Activated CD8-positive, alpha-beta memory T cell treated with anti-CD3 and anti-CD28 coated beads, Interleukin-2, amount 50 U/mL, for 48 hours (primary cell): ENCODE measurements at places on chromosomes 1 and 21.

DNA sequence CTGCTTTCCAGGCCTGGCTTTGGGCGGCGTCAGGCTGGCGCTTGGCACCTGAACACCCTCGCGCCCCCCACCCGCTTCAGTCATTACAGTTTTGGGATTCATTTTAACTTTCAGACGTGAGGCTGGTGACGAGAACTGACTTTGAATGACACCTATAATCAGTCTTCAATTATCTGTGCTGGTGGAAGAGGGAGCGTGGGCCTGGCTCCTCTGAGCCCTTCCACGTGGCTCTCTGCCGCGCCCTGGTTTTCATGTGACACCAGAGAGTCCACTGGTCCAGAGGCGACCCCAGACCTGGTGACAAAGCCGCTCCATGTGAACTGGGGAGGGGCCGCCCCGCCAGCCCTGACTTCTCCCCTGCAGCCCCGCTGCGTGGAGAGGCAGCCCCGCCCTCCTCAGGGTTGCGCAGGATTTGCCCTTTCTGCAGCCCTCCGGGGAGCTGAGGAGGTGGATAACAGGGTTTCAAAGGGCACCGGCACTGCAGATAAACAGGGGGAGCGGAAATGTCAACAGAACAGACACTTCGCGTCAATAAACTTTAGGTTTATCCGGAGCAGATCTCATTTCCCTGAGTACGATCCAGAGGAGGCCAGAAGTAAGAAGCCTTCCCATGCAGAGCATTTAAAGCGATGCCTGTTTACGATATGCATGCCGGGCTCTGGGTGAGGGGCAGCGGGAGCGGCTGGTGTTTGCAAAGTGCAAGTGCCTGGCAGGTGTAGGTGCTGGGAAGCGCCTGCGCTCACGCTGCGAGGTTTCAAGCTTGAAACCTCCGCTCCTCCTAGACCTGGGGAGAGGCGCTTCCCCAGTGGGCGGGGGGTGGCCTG is 56.4 kb downstream of the AJAP1 start:
- DNase-seq = no peak

GRCh38 chr1:33366762-33367484 is 46.0 kb upstream of the A3GALT2 start:
- no peak for DNase-seq

DNA sequence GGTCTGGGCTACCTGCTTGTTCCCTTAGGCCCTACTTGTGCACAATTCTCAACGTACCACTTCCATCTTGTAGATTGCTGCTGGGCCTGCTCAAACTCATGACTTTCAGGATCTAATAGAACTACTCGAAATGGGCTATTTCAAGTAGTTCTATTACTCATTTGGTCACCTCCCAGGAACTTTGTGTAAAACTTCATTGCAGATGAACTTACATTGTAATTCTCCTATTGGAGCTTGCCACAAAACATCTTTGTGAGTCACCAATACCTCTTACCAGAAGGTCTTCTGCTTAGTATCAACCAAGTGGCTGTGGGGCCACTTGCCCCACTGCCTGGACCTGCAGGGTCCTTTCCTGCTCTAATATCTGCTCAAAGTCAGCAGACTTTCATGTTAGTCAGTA is 10.7 kb upstream of the MYOCOS start:
- DNase-seq = no peak

DNA sequence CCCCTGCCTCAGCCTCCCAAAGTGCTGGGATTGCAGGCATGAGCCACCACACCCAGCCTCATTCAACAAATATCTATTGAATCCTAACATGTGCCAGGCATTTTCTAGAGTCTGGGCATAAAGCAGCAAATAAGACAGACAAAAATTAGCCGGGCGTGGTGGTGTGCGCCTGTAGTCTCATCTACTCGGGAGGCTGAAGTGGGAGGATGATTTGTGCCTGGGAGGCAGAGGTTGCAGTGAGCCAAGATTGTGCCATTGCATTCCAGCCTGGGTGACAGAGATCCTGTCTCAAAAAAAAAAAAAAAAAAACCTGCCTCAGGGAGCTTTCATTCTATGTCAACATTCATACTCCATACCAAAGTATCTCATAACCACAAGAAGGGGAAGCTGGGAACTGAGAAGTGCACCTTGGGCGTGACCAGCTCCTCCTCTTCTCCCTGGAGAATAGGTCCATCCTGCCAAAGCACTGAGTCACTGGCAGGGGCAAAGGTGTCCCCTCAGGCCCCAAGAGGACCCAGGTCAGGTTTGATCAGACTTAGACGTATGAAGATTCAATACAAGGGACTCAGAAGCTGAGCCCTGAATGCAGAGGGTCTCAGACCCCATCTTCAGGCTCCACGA is 36.8 kb upstream of the PPP1R15B start:
- no peak for DNase-seq

- no peak for DNase-seq
These were observed 46.0 kb downstream of the ALG6 start for GRCh38 chr1:63413394-63413793.

- DNase-seq = no peak
These were observed 179.9 kb downstream of the ADSS2 start for GRCh38 chr1:244271691-244272308.

GRCh38 chr1:153790313-153790965 is 15.2 kb downstream of the SLC27A3 start:
- DNase-seq = no peak

GRCh38 chr1:3914331-3914851 is 14.3 kb upstream of the C1orf174 start:
- DNase-seq = no peak

GRCh38 chr1:9759939-9760338 is 63.8 kb downstream of the CLSTN1 start:
- no peak for DNase-seq

- no peak for DNase-seq
These were observed 912.6 kb upstream of the NEGR1 start for GRCh38 chr1:73194965-73195364.

DNA sequence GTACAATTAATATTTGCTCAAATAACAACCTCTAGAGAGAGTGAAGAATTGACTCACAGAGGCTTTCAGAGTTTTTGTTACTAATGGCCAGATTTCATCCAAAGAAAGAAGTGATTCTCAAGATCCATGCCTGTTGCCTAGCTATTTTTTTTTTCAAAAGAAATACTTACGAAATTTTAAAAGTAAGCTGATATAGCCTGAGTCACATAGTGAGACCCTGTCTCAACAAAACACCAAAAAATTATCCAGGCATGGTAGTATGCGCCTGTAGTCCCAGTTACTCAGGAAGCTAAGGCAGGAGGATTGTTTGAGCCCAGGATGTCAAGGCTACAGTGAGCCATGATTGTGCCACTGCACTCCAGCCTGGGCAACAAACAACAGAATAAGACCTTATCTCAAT is 14.6 kb downstream of the PALMD start:
- DNase-seq = no peak

DNA sequence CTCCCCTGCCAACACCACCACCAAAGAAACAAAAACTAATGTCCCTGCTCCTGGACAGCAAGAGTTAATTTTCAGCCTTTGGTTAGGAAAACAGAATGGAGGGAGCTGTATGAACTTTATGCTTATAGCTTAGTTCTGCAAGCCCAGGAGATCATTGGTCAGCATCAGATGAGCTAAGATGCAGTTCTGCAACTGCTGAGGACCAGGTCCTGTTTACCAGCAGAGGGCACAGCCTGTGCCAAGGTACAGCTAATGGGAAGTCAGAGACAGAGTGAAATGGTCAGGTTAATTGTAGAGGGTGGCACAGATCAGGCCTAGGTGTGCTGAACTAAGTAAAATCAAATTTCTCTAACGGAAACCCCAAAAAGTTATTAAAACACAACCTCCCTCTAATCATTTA is 161.3 kb downstream of the ROR1 start:
- no peak for DNase-seq
